ENCODE measurements at places on chromosomes 12 and 14.

DNA sequence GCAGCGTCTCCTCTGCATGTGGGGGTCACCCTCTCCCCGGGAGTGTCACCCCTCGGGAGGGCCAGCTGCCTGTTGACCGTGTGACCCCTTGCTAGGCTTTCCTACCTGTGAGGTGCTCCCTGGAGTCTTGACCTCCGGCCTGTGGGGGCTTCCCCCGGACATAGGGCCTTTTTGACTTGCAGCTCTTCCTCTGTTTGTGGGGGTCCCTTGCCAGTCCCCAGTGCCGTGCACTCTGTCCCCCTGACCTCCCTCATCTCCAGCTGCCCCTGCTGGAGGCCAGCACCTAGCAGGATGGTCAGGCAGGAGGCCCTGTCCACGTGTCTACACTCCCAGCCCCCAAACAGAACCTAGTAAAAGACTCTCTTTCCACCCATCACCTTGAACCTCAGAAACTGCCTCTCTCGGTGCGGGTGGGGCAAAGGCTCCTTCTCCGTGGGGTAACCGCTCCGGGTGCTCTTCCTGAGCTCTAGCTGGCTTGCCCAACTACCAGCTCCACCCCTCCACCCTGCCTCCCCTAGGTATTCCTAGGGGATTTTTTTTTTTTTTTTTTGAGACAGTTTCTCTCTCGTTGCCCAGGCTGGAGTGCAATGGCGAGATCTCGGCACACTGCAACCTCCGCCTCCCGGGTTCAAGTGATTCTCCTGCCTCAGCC lies 810 bp downstream of the AACS start:
- no peak for DNase-seq

GRCh38 chr12:124315372-124316044 lies 20.6 kb downstream of the RFLNA start:
- DNase-seq: no peak

GRCh38 chr12:1575408-1576401 lies 18.7 kb downstream of the FBXL14 start:
- DNase-seq: no peak

- DNase-seq: no peak
Observed at GRCh38 chr14:50801706-50802105, 29.3 kb downstream of the NIN start.

Data from effector memory CD8-positive, alpha-beta T cell (primary cell).